ENCODE measurements at places on chromosomes 2 and 18.

DNA sequence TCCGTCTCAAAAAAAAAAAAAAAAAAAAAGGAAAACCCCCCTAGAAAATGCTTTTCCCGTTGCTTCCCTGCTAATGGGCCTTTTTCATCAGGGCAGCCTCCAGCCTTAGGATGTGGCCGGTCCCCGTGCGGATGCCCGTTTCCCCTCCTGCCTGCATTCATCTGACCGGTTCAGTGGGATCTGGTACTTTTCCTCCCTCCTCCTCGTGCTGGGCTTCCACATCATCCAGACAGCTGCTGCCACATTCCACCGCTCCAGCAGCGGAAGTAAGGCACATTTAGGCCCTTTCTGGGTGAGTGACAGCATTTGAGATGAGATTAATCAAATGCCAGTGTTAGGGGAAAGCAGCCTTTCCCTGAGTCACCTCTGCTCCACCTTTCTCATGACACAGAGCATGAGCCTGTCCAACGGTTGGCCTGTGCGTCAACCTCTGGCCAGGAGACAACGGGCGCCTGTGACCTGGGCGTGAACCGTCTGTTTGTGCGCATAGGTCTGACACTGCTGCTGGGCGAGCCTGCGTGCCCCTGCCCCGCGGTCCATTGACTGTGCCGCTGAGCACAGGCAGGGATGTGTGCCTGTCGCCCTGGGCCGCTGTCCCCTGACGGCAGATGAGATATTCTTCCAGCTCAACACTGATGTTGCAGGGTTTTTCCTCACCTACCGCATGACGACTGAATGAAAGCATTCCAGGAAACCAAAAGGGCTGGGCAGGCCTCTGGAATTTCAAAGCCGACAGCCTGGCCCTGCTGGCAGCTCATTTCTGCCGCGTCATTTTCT, 174.0 kb downstream of the TGIF1 start:
- DNase-seq = peak; percentile 96

DNA sequence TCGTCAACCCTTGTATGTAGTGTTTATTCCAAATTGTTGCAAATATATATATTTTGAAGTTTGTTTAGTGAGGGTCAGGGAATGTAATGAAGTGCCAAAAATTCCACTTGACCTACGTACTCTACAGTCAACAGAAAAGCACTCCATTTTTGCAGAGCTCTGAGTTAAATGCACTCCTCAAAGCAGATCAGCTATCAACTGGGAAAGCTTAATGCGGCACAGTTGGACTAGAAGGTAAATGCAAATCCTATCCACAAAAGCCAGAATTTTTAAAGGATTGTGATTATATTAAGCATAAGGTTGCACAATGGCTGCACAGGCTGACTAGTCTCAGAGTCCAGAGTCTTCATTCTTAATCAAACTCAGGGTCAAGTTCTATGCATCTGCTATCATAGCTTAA, 577.1 kb downstream of the ARHGAP15 start:
- DNase-seq = no peak

DNA sequence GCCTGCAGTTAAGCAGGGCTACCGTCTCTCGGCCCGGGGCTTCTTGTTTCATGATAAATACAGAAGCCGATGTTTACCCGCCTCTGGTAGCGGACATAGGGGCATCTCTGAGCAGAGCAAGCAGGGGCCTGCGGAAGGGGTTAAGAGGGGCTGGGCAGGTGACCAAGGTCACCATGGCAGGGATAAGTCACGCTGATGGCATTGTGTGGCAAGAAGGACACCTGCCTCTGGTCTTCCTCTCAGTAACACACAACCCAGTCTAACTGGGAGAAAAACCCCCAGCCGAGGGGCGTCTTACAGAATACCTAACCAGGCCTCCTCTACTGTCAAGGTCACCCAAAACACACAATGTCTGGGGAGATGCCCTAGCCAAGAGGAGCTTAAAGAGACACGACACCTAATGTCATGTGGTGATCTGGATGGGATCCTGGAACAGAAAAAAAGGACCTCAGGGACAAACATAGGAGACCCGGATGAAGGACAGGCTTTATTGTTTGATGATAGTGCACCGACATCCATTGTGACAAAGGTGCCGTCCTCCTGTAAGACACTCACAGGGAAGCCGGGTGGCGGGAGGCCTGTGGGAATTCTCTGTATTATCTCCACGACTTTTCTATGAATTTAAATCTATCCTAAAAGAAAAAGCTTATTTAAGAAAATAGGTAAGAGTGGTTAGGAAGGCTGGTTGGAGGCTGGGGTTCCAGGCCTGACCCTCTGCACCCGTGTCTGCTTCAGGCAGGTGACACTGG, 24.8 kb downstream of the SH3BP4 start:
- DNase-seq = no peak

- DNase-seq = no peak
These were observed 182.9 kb upstream of the ID2 start for GRCh38 chr2:8498994-8499393.

- DNase-seq = no peak
These were observed 115.4 kb downstream of the MCFD2 start for GRCh38 chr2:46800218-46800617.

GRCh38 chr2:21543630-21544029, 419.9 kb downstream of the TDRD15 start:
- no peak for DNase-seq

DNA sequence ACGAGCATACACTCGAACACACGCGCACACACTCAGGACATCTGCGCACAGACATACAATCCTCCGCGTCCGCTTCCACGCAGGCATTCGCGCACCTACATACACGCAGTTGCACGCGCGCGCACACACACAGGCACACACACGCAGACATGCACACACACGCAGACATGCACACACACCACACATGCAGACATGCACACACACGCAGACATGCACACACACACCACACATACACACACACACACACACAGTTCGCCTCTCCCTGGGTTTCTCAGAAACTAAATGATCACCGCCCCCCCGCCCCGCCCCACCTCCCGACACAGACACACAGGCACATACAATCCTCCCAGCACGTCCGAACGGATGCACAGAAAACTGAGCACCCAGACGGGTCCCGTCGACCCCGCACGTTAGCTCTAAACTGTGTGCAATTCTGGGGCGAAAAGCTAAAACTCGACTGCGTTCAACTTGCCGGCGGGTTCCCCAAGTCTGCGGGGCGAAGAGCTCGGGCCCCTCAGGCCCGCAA, 1.0 kb downstream of the EPHA4 start:
- DNase-seq = no peak

DNA sequence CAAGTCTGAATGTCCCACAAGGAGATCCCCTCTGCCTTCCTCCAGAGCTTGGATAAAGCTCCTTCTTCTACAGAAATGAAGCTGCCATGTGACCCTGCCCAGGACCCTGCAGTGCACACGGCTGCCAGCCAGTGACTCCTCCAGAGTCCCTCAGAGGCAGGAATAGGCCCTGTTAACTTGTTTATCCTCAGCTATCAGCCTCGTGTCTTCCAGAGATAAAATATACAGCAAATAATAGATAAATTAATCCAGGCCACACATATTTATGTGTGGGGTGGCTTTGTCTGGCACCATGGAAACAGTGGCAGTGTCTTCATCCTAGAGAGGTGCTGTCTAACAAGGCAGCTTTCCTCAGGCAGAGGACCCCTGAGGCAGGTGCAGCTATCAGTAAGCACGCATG, 66.7 kb downstream of the TMEM18 start:
- no peak for DNase-seq

- DNase-seq = no peak
These were observed 42.5 kb downstream of the RNF144A start for GRCh38 chr2:6959751-6960150.

- no peak for DNase-seq
These were observed 338.1 kb upstream of the NCKAP5 start for GRCh38 chr2:133906396-133906795.

- DNase-seq = peak; percentile 54
These were observed 166.1 kb downstream of the CLIP4 start for GRCh38 chr2:29281086-29281915.

GRCh38 chr2:8623576-8623957, 58.3 kb upstream of the ID2 start:
- DNase-seq = no peak

GRCh38 chr2:25582077-25582830, 91.1 kb downstream of the DTNB start:
- DNase-seq = no peak

DNA sequence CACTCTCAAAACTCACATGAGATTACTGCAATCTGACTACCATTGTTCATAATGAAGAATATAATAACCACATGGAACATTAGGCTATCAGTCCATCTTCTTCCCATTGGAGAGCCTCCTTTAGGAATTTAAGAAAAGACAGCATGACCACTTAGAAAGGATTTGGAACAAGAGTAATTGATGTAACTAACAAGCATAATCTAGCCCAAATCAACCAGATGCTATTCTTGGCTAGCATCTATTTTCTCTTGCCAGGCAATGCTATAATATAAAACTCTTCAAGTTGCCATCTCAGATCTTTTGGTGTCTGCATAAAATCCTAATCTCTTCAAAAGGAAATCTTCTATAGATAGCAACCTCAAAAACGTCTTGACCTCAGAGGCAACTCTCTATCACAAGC, 152.0 kb upstream of the REG3G start:
- DNase-seq = no peak

GRCh38 chr2:32357318-32358110, 691 bp downstream of the BIRC6 start:
- peak; percentile 60 for DNase-seq

GRCh38 chr2:6934758-6935651, 17.8 kb downstream of the RNF144A start:
- no peak for DNase-seq

DNA sequence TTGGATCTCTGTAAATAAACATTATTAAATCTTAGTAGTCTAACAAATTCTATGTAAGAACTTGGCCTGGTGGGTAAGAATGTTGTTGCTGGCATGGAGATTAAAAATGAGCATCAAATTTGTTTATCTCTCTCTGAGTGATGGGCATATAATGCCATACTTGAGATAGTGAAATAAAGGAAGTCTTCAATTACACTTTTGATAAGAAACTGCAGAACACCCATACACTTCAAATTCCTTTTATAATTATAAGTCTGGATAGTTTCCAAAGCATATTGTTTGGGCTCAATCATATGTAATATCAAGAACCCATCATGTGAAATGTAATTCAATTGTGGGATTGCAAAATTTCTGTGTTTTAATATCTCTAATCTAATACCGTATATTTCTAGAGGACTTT, 47.4 kb upstream of the PARD3B start:
- DNase-seq = no peak

DNA sequence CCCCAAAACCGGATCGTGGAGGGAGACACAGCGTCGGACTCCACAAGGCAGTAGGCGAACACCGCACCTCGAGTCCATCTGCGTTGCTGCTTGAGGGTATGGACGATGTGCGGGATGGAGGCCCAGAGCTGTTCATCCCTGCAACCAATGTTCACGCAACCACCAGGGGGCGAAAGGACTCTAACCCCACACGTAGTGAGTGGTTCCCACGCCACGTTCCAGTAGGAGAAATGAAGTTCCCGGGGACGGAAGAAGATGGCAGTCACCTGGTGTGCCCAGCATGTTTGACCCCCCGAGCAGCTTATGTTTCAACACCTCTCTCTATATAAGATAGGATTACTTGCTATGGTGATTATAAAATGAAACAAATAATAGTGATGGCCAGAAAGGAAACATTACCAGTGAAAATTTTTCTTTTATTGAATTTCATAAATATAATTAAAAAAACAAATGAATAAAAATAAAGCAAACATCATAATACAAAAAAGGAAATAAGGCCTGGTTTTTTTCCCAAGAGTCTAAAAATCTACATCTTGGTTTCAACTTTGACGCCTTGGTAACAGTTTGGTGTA, 184.3 kb downstream of the SH3BP4 start:
- DNase-seq = peak; percentile 82

- no peak for DNase-seq
These were observed 47.5 kb upstream of the PXDN start for GRCh38 chr2:1791685-1792435.

DNA sequence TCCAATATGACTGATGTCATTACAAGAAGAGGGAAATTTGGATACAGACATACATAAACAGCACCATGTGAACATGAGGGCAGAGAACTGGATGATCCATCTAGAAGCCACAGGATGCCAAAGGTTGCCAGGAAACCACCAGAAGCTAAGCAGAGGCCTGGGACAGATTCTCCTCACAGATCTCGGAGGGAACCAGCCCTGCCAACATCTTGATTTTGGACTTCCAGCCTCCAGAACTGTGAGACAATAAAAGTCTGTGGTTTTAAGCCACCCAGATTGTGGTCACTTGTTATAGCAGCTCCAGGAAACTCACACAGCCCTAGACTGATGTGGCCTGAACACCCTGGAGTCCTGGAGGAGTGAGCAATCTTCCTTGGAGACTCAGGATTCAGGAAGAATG, 351.6 kb downstream of the EIPR1 start:
- DNase-seq = no peak

DNA sequence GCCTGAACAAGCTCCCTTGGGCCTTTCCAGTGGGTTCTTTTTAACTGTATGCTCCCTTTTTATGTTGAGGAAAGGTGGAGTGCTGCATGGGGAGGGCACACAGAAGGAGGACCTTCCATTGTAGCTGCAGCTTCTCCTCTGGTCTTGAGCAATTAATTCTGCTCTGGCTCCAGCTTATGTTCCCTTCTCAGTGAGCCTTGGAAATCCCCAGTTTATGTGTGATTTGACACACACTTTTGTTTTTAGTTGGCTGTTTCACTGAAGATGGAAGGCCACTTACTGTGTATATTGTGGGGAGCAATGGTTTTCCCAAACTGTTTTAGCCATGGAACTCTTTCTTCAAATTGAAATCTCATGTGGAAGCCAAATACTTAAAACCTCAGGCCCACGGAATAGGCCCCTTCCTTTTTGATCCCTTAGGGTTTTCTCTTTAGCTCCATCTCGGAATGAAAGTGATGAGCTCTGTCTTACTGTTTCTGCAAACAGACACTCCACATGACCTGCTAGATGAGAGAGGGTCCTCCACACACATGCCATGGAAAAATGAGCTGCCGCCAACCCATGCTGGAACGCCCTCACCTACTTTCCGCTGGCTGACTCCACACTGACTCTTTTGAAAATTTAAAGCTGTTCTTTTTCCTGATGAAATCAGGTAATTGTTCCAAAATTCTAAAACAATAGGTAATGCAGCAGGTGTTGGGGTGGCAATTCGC, 280.9 kb upstream of the SIX2 start:
- no peak for DNase-seq

DNA sequence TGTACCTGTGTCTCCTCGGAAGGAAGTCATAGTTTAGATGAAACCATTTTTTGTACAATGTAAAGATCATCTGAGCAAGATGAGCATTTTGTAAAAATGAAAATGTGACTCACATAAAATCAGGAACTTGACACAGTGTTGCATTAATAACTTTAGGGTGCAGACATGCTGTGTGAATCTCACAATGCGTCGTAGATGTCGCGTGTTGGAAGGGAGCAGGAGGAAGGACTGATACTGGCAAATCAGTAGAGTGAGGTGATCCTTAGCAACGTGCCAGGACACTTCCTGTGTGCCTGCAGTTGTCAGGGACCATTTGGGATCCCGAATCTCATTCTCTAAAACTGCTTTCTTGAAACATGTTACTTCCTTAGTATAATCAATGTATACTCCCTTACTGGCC, 103.1 kb downstream of the SH3BP4 start:
- DNase-seq = no peak

Data from ACHN (cell line).